ENCODE measurements at places on chromosomes 5 and 9.
A peak's percentile ranks its signal among the peaks of the same experiment; 100 is the strongest.

DNA sequence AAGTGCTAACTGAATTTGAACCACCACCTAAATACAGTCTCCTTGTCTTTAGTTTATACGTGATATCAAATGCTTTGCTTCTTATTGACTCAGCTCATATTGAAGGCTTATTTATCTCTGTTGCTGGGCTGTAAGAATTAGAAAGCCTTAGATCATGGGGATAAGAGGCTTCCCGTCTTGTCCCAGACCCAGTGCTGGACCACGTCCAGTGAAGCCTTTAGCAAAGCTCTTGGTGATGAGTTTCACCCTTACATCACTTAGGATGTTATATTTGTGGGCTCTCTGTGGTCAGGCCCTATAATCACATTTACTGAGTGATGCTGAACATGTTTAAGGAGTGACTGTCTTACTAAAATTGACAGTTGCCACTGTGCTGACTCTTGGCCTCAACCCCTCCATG, 11.2 kb downstream of the FAM240B start:
- DNase-seq, result no peak

- peak; percentile 9 for DNase-seq
These were observed at the start of gene ANKRD33B for GRCh38 chr5:10563945-10564837. TSS of gene ANKRD33B (plus strand) at chr5:10564070. CDS start at chr5:10564468, 398 bp downstream.

DNA sequence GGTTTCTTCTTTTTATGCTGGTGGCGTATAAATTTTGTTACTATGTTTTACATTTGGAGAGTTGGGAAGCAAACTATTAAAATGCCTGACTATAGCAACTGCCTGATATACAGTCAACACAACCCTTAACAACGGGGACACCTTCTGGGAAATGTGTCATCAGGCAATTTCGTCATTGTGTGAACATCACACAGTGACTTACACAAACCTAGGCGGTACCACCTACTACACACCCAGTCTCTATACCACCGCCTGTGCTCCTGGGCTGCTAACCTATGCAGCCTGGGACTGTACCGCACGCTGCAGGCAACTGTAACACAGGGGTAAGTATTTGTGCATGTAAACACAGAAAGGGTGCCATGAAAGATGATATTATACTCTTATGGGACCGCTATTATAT, 1.3 kb upstream of the CDHR2 start:
- peak; percentile 78 for DNase-seq

- DNase-seq, result no peak
These were observed 7.0 kb downstream of the NSMF start for GRCh38 chr9:137452006-137452760.

DNA sequence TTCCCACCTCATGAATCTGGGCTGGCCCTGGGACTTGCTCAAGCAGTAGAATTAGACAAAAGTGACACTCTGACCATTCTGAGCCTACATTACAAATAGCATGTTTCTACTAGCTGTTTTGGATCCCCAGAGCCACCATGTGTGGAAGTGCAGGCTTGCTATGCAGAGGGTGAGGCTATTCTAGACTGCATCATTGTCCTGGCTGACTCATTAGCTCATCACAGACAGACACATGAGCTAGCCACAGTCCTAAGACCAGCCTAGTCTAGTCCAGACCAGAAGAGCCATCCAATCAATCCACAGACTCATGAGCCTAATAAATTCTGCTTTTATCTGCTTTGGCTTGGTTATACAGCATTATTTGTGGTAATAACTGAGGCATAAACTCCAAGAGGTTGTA, 351.9 kb downstream of the PRELID2 start:
- DNase-seq, result no peak

DNA sequence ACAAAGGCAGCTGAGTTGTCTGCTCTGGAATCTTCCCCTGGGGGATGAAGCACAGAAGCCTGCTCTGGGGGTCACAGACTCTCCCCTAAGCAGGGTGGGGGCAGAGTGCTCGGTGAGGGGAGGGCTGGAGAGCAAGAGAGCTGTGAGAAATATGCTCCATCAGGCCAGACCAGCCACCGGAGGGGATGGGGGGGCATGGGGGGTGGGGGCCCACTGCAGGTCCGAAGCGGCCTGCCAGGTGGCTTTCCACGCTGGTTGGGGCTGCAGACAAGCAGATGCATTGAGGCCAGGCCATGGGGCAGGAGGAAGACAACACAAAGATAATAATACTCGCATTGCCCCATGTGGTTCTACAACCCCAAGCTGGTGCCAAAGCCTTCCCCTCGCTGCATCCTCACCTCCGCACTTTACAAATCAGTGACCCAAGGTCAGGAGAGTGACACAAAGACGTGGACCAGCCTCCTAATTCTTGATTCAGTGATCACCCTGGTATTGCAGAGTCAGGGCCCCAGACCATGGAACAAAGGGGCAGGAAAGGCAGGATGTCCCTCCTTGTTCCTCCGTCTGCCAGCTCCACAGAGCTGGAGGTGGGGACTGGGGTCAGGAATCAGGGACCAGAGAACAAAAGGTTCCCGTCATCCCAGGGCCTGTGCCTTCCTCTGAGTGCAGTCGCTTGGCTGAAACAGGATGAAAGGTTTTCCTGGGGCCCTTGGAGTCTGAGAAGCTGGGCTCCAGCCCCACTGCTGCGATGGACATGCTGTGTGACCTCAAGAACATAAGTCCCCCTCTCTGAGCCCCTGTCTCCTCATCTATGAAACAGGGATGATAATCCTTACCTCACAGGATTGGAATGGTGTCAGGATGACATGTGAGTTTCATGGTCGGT, 37.2 kb upstream of the GABRP start:
- DNase-seq, result no peak

DNA sequence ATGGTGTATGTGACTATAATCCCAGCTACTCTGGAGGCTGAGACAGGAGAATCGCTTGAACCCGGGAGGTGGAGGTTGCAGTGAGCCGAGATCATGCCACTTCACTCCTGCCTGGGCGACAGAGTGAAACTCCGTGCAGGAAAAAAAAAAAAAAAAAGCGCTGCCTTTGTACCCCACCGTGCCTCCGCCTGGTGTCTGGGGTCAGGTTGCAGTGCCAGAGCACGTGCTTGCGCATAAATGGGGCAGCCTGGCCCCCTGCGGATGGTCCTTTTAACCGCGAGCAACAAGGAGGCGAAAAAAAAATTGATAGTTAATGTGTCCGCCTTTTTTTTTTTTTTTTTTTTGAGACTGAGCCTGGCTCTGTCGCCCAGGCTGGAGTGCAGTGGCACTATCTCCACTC, 6.3 kb upstream of the CCNB1 start:
- DNase-seq, result no peak

GRCh38 chr9:121839726-121840500, 188.5 kb downstream of the DAB2IP start:
- no peak for DNase-seq

- DNase-seq, result no peak
These were observed 320.2 kb upstream of the RGMB start for GRCh38 chr5:98453296-98453695.

- DNase-seq, result no peak
These were observed 249.0 kb downstream of the TMEM167A start for GRCh38 chr5:82828211-82828610.

GRCh38 chr5:19630876-19631275, 357.1 kb downstream of the CDH18 start:
- no peak for DNase-seq

GRCh38 chr9:88998503-88998902, 7.2 kb downstream of the S1PR3 start:
- no peak for DNase-seq

DNA sequence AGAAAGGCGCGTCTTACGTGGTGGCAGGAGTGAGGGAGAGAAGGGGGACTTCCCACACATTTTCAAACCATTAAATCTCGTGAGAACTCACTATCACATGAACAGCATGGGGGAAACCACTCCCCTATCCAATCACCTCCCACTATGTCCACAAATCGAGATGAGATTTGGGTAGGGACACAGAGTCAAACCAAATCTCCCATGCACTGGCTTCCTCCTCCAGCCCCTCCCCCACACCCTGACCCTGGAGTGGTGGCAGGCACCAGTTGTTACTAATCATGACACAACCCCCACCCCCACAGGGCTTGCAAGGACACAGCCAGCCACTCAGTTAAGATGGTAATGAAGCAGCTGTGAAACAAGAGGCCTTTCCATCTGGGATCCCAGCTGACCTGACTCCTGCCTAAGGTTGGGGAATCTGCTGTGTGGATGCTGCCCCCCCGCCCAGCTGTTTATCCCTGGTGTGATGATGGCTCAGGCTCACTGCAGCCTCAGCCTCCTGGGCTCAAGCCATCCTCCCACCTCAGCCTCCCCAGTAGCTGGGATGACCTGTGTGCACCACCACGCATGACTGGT, 57.1 kb upstream of the FUBP3 start:
- no peak for DNase-seq

GRCh38 chr9:134321531-134321930, 4.7 kb upstream of the RXRA start:
- DNase-seq, result no peak
